Esophagus muscularis mucosa (tissue), 4 donors: ENCODE measurements at places on chromosomes 6 and 20. TPM values are rescaled to one million over a fixed set of nuclear protein-coding genes. Genes with fewer than 3 reads are reported as not detected.

- no peaks in the 10 kb centered on the region for H3K27me3 ChIP-seq
- DNase-seq = no peak
- H3K4me1 ChIP-seq = peaks cover 17% of the 10 kb centered on the region
- no peaks in the 10 kb centered on the region for H3K36me3 ChIP-seq
Measured at GRCh38 chr6:22829070-22829469, 259.7 kb downstream of the HDGFL1 start.

DNA sequence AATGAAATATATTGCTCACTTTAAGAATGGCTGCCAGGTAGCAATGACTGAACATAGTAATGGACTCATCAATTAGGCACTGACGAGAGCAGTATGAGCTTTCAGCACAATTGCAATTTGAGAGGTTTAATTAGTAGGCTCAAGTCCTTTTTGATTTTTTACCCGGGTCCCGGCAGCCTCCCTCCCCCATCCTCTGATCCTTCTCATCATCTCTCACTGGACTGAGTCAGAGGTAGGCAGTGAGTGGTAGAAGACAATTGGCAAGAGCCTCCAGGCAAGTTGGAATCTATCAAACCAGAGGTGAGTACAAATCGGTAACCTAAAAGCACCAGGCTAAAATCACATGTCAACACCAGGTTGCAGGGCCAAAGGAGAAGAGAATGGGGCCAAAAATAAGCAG is 107.9 kb downstream of the DCDC2 start:
- no peaks in the 10 kb centered on the region for H3K27me3 ChIP-seq
- H3K4me3 ChIP-seq = no peak overlapping the region
- peaks cover 5% of the 10 kb centered on the region for H3K4me1 ChIP-seq

GRCh38 chr6:7165890-7166267 is 58.1 kb downstream of the RREB1 start:
- no peaks in the 10 kb centered on the region for H3K27me3 ChIP-seq
- peak overlapping the region; percentile 41 for H3K27ac ChIP-seq
- peaks cover 100% of the 10 kb centered on the region for H3K4me1 ChIP-seq
- no peak overlapping the region for H3K4me3 ChIP-seq
- no peaks in the 10 kb centered on the region for H3K36me3 ChIP-seq

GRCh38 chr6:48113130-48113529 is 2.1 kb upstream of the PTCHD4 start:
- DNase-seq = no peak
- no peak overlapping the region for H3K27ac ChIP-seq
- no peak overlapping the region for H3K4me3 ChIP-seq
- no peaks in the 10 kb centered on the region for H3K27me3 ChIP-seq
- no peaks in the 10 kb centered on the region for H3K4me1 ChIP-seq

GPSM3 gene
- 17.4 TPM for total RNA-seq

FAM217A gene
- total RNA-seq = not detected
